ENCODE measurements at places on chromosomes 11 and 22. TPM values are rescaled to one million over a fixed set of nuclear protein-coding genes. Genes with fewer than 3 reads are reported as not detected.
A peak's percentile ranks its signal among the peaks of the same experiment; 100 is the strongest.

DNA sequence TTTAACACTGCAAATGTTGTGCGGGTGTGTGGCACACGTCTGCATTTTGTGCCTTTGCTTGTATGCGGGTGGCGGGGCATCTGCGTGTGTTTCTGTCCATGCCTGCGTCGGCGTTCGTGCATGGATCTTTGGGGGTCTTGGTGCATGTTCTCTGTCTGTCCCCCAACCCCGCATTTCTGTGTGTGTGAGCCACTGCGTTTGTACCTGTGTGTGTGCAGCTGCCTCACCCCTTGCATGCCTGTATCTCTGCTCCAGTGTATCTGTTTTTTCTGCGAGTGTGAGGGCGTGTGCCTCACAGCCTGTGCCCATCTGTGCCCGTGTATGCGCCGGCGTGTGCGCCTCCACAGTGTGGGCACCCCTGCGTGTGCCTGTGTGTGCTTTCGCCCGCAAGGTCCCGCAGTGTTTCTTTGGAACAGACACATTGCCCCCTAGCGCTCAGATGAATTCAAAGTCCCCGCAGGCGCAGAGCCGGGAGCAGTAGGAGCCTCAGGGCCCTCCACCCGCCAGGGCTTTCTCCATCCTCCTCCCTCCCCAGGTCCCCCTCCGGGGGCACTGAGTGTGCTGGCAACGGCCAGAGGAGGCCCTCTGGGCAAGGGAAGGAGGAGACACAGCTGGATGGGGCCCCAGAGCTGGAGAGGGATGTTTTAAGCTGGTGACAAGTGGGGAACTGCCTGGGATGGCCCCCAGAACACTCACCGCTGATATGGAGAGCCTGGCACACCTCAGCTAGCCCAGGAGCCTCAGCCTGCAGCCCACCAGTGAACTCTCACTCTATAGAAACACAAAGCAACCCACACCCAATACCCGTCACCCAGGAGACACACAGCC, 3.1 kb upstream of the MN1 start:
- peaks cover 19% of the 10 kb centered on the region for H3K27me3 ChIP-seq
- H3K27ac ChIP-seq = no peak overlapping the region
- H3K4me1 ChIP-seq = peaks cover 9% of the 10 kb centered on the region
- no peak overlapping the region for H3K4me3 ChIP-seq

DNA sequence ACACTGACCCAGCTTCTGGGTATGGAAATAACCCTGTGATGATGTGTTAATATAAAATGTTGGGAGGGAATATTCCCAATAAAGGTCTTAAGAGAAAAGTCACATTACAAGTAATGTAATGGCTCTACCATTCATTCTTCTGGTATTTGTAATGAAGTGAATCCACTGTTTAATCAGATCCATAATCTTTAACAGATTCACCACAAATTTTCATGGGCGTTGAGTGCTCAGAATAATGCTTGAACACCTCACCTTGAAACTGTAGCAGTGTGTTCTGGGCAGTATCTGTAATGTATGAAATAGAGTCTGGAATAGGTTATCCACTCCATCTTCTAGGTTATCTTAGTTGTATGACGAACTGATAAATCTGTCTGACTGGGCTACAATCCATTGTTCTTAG, 26.6 kb upstream of the CRTAM start:
- no peak overlapping the region for H3K4me3 ChIP-seq
- no peak overlapping the region for H3K27ac ChIP-seq
- peaks cover 36% of the 10 kb centered on the region for H3K4me1 ChIP-seq
- no peak for DNase-seq
- no peaks in the 10 kb centered on the region for H3K27me3 ChIP-seq

GRCh38 chr11:67463680-67464410, 5.2 kb downstream of the TMEM134 start:
- H3K27ac ChIP-seq = peak overlapping the region; percentile 60
- H3K27me3 ChIP-seq = no peaks in the 10 kb centered on the region
- peaks cover 36% of the 10 kb centered on the region for H3K4me1 ChIP-seq
- H3K4me3 ChIP-seq = peak overlapping the region; percentile 95
- H3K36me3 ChIP-seq = no peaks in the 10 kb centered on the region

- DNase-seq = no peak
- H3K4me1 ChIP-seq = no peaks in the 10 kb centered on the region
- no peaks in the 10 kb centered on the region for H3K27me3 ChIP-seq
- no peak overlapping the region for H3K4me3 ChIP-seq
- H3K27ac ChIP-seq = no peak overlapping the region
Observed at GRCh38 chr22:46509416-46510089, 27.9 kb downstream of the CELSR1 start.

The CARD16 gene
- total RNA-seq = 10.8 TPM
